ENCODE measurements at places on chromosomes 7 and 10.

- no peak for DNase-seq
Measured at GRCh38 chr7:27254625-27255024, 12.0 kb downstream of the EVX1 start.

- no peak for DNase-seq
Measured at GRCh38 chr7:40822861-40823260, 688.1 kb downstream of the SUGCT start.

DNA sequence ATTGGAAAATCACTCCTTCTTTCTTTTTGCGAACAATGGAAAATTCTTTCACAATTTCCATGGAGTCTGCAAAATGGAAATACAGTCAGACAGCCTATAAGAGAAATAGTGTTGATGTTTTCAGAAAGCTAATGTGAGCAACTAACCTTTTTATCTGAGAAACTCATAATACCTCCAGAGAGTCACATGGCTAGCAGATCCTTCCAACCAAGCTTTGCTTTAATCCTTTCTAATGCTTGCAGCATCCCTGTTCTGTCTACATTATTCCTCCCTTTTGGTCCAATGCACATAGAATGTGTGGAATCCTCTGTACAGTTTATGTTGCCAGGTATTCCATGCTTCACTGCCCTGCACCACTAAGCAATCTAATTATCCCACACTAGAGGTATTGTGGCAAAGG, 717.5 kb upstream of the LRRN3 start:
- no peak for DNase-seq

GRCh38 chr10:71431239-71432100, 34.8 kb downstream of the CDH23 start:
- DNase-seq, result no peak

DNA sequence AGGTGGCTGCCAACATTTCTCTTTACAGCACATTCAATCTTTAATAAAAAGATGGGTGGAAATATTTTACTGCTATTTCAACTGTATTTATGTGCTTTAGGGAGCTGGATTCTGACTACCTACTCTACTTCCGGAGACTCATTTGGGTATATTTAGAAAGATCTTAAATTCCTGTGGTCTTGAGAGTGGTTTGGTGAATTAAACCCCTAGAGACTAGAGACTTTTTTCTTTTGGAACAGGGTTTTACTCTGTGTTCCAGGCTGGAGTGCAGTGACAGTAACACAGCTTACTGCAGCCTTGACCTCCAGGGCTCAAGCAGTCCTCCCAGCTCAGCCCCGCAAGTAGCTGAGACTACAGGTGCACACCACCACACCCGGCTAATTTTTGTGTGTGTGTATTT, 79.0 kb upstream of the HABP2 start:
- no peak for DNase-seq

- DNase-seq, result no peak
Measured at GRCh38 chr10:7533657-7534479, 123.0 kb upstream of the SFMBT2 start.

- DNase-seq, result no peak
Measured at GRCh38 chr7:139991269-139991666, 71.5 kb downstream of the PARP12 start.

- no peak for DNase-seq
Measured at GRCh38 chr7:142878315-142878714, 7.2 kb downstream of the TRPV6 start.

DNA sequence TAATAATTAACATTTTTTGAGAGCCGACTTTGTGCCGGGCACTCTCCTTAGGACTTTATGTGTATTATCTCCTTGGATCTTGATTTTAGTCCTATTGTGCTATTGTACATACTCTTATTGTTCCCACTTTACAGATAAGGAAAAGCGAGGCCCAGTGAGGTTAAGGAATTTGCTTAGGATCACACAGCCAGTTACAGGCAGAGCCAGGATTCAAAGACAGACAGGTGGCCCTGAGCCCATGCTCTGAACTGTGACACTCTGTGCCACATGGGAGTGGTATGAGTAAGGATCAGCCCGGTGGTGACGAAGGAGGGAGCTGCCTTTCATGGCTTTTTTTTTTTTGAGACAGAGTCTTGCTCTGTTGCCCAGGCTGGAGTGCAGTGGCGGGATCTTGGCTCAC, 15.8 kb upstream of the GNA12 start:
- DNase-seq, result no peak

Measured in activated CD8-positive, alpha-beta memory T cell treated with anti-CD3 and anti-CD28 coated beads, Interleukin-2, amount 50 U/mL, for 4 hours (primary cell).